ENCODE measurements at places on chromosomes 4 and X.

GRCh38 chr4:27629532-27630225 is 769.0 kb downstream of the STIM2 start:
- DNase-seq: no peak

DNA sequence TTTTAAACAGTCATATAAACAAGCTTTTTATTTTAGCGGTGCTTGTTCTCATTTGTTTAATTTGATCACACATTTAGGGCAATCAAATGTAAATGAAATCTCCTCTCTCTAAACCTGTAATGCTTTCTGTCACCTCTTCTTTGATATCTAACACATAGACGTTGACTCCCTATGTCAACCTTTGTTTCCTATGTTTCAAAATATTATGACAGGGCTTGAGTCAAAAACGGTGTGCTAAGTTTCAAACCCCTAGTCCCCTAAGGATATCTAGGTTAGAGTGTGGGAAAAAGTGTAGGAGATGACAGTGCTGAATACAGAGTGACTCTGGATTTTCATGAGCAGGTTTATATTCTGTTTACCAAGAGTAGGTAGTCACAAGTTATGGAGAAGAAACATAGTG is 224.0 kb upstream of the CNKSR2 start:
- DNase-seq: no peak

- DNase-seq: no peak
Observed at GRCh38 chrX:3216581-3217180, 129.8 kb downstream of the MXRA5 start.

DNA sequence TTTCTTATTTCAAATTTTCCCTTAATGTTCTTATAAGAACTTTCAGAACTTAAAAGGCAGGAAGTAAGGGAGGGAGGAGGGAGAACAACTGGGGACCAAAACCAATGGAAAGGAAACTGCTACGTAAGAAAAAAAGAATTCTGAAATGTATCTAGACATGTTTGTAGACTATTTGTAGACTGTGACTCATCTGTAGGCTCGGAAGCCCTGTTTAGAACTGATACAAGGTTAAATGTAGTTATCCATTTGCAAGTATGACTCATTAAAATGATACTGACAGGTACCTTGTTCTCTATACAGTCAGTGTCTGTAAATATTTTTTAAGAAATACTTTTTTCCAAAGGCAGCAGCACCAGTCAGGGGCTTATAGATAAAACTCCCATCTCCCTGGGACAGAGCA is 202.0 kb downstream of the DHX15 start:
- no peak for DNase-seq

GRCh38 chrX:9884031-9884779 is 83.0 kb upstream of the CLDN34 start:
- no peak for DNase-seq

DNA sequence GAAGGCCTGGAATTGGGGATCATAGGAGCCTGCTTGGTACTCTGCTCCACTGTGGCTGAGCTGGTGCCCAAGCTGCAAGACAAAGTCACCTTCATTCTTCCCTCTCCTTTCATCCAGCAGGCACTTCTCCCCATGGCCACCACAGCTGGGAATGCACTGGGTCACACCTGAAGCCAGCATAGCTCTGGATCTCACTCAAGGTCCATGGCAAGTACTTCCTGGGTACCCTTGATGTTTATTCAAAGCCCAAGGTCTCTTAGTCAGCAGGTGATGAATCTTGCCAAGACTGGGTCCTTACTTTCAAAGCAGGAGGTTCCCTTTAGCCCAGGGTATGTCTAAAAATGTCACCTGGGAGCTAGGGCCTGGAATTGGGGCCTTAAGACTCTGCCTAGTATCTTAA is 4.9 kb upstream of the SLC4A4 start:
- DNase-seq: no peak

- DNase-seq: no peak
Observed at GRCh38 chr4:101141855-101142254, 205.5 kb downstream of the PPP3CA start.

All from bone marrow (tissue), 2 donors.